ENCODE measurements at places on chromosomes 6 and 20.

GRCh38 chr20:35006009-35006408, 50.3 kb downstream of the MYH7B start:
- DNase-seq: no peak

GRCh38 chr6:7578931-7579330, 11.1 kb upstream of the SNRNP48 start:
- DNase-seq: no peak

- no peak for DNase-seq
Observed at GRCh38 chr6:15908871-15909270, 220.0 kb upstream of the MYLIP start.

DNA sequence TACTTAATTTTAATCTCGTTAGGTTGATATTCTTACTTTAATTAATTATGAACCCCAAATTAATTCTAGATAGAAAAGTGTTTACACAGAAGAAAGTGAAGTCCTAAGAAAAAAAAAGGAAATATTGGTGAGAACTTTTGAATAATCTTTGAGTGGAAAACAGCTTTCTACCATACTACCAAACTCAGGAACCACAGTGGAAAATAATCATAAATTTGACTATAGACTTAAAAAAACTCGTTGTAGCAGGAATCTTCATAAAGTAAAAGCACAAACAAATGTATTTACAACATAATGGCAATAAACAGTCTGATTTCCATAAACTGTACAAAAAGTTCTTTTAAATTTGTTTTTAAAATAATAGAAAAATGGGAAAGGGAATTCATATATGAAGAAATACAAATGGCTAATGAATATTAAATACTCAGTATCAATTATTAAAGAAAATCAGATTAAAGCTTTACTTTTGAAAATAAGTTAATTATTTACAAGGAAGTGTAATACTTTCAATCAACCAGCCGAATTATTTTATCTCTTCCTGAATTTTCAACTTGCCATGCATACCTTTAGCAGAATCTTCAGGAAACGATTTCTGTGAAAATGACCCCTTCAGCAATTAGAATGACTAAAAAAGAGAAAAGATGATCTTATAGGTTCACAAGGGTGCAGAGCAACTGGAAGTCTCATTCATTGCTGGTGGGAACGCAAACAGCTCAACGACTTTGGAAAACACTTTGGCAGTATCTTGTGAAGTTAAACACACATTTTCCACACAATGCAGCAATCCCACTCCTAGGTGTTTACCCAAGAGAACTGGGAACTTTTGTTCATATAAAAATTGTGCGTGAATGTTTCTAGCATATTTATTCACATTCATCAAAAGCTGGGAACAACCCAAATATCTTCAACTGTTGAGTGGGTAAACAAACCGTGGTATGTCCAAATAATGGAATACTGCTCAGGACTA, 38.5 kb upstream of the BMP6 start:
- DNase-seq: no peak

- DNase-seq: no peak
Observed at GRCh38 chr6:52361414-52361944, 472 bp upstream of the PAQR8 start.

GRCh38 chr6:155955038-155955437, 499.4 kb upstream of the NOX3 start:
- DNase-seq: no peak

DNA sequence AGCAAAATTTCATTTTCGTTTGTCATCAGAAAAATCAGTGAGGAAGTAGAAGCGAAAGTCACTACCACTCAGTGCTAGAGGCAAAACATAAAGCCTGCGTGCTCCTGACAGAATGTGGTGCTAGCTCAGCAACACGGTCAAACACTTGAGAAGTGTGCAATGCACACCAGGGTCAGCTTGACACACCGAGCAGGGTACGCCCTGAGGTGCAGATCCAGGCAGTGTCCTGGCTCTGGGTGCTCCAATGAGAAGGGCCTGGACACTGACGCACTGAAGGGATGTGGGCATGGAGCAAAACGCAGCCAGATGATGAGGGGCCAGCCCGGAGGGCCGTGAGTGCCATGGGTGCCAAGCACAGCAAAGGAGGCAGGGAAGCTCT, 5.9 kb downstream of the RNASET2 start:
- DNase-seq: no peak

DNA sequence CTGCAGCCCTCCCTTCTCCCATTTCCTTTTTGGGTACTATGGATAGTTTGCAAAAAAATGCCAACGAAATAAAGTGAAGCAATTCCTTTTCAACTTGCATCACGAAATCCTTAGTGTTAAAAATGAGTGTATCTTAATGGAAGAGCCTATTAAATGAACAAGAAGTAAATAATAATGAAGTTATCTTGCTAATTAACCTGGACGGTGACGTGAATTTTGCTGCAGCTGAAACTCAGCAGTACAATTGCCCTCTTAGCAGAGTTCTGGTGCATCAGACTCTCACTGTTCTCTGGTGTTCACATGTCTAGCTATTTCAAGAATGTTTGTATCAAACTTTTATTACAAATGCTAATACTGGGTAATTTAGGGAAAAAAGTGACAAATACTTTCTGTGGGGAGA, 119.7 kb upstream of the HDAC2 start:
- DNase-seq: no peak

GRCh38 chr6:15327271-15327670, 81.4 kb downstream of the JARID2 start:
- peak; percentile 25 for DNase-seq

GRCh38 chr6:5398530-5398929, 137.2 kb downstream of the FARS2 start:
- no peak for DNase-seq

DNA sequence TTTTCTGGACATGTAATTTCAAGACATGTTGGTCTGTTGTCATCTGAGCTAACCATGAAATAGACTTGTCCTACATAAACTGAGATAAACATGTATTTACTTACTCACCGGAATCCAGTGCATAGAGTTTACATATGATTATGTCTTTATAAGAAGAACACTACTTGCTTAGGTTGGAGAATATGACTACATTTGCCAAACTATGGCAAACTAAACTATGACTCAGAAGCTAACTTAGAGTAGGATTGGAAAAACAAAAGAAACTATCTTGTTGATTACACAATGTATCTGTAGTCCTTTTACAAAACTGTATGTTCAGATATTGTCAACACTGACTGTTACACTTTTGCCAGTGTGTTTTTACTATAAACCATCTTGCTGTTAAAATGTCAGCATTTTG, 113.3 kb downstream of the CRYBG1 start:
- no peak for DNase-seq

DNA sequence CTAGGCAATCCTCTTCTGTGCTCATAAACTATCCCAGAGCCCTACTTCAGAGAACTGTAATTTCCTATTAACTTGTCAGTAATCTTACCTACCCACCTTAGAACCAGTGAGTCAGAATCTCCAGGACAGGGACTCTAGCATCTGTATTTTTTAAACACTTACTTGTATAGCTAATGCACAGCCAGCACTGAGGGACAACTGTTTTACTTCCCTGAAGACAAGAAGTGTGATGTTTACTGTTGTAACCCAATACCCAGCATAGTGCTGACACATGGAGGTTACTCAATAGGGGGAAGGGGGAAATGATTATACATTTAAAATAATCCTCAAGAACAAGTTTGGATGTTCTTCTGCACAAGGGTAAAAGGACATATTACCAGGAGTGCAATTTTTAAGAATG, 130.8 kb downstream of the BTBD9 start:
- no peak for DNase-seq

DNA sequence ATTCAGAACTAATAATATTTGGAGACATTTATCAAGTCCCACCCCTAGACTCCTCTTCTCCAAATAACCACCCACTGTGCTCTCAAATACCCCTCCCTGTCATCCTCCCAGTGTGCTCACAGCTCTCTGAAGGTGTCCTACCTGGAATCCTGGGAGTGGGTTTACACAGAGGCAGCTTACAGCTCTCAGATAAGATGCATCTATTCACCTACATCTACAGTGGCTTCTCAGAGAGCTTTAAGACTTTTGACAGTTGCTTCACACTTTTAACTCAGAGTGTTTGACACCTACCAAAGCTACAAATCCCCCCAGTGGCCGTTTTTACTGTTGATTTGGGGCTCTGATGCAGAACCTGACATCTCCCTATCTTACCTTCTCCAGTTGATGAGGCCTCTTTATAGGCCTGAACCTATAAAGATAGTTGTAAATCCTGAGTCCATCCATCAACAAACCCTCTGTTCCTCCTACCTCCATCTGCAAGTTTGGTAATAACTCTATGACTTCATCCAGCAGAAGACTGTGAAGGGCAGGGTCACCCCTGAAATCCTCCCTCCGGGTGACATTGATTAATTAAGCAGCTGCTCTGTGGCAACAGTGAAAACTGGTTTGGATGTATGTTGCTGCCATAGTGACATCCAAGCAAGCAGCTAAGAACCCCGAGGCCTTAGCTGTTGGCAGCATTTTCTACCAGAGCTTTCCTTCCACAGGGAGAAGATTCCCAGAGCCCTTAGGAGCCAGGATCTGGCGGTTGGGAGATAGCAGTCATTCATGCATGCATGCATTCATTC, 226.1 kb upstream of the RREB1 start:
- DNase-seq: no peak

DNA sequence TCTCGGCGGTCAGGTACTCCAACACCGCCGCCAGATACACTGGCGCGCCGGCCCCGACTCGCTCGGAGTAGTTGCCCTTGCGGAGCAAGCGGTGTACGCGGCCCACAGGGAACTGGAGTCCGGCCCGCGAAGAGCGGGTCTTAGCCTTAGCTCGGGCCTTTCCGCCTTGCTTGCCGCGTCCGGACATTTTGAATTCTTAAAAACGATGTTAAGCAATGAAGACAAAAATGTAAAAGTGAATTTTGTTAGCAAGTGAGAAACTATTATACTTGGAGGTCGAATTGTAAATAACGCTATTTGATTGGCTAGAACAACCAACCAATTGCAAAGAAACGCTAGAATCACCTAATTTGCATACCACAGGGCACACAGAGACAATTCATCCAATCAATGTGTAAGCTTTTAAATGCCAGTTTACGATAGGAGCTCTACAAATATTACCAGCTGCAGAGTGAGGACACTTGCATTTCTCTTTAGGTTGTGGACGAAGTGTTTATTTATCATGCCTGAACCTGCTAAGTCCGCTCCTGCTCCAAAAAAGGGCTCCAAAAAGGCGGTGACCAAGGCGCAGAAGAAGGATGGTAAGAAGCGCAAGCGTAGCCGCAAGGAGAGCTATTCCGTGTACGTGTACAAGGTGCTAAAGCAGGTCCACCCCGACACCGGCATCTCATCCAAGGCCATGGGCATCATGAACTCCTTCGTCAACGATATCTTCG, 112.0 kb downstream of the HFE start:
- peak; percentile 51 for DNase-seq

- no peak for DNase-seq
Observed at GRCh38 chr6:24985323-24985722, 49.6 kb upstream of the RIPOR2 start.

GRCh38 chr6:37389857-37390256, 36.1 kb downstream of the RNF8 start:
- DNase-seq: no peak

- no peak for DNase-seq
Observed at GRCh38 chr6:157552820-157553485, 172.0 kb downstream of the ZDHHC14 start.

DNA sequence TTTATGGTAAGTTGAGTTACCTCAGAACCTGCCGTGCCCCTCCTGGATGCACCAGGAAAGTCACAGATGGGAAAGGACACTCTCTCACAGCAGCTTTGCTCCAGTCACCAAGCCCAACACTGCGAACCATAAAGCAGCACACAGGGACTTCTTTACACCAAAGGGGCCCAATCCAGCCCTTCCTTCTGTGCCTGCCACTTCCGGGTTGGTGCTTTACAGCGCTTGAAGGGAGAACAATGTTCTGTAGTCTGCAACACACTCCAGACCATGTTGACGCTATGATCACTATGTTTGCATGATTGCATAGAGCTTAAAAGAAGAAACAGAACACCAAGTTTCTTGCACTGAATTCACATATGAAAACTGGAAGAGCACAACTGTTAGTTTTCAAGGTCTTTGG, 57.1 kb downstream of the SERAC1 start:
- no peak for DNase-seq

DNA sequence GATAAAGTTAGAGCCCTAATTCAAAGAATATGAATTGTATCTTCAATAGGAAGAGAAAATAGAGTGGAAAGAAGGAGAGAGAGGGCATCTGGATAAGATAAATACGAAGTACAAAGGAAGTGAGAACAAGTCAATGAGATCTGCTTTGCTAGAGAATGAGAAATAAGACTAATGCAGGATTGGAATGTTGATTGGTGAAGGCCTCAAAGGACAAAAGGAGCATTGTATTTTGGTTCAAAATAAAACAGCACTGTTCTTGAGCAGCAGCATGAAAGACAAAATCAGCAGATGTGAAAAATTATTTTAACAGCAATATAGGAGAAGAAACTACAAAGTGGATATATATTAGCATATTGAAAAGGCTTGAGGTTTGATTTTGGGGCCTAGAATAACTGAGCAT, 5.1 kb upstream of the TMEM244 start:
- no peak for DNase-seq

- DNase-seq: no peak
Observed at GRCh38 chr6:6251555-6252280, 68.7 kb downstream of the F13A1 start.

DNA sequence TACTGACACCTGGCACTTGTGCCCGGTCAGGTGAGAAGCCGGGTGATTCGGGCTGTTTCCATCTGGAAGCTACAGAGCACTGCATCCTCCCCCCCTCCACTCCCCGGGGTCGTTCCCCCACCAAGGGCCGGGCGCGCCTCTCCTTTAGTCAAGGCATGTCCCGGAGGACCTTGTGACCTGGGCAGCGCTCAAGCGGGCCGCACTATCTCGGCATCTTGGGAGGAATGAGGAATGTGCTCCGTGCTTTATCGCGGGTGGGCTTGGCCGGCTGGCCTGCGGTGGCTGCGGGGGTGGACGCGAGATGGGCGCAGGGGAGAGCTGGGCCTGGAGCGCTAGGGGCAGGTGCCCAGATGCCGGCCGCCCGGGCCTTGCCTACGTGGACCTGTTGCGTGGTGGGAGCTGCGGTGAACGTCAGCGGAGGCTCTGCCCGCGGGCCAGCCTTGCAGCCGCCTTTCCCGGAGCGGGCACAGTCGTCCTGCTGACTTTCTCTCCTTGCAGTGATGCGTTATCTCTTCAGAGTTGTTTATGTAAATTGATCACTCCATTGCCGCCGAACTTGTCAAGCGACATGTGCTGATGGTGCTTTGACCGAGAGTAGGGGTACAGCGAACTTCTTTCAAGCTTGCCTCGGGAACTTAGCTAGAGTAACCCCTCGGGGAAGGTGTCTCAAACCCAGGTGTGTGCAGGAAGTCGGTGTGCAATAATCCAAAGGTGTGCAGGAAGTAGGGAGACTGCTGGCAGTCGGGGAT, 1.1 kb downstream of the LRRC1 start:
- DNase-seq: no peak

All from activated naive CD4-positive, alpha-beta T cell (primary cell).